Body of pancreas (tissue), 4 donors: ENCODE measurements at places on chromosomes 5 and 9. TPM values are rescaled to one million over a fixed set of nuclear protein-coding genes. Genes with fewer than 3 reads are reported as not detected.

The BTNL3 gene
- 0.26 TPM for total RNA-seq

The ACSL6 gene
- total RNA-seq, result 2.0 TPM

The TPPP gene
- 2.6 TPM for total RNA-seq

The FOXD4L4 gene
- total RNA-seq, result not detected

The PDE6A gene
- total RNA-seq, result not detected

GRCh38 chr5:75072061-75072460 is 19.7 kb upstream of the GCNT4 start:
- DNase-seq, result no peak

- no peak for DNase-seq
These were observed 113.4 kb upstream of the CNTLN start for GRCh38 chr9:17021387-17021970.
